ENCODE measurements at places on chromosomes 2 and 18.

- ATAC-seq, result no peak
Observed at GRCh38 chr2:99727199-99727598, 237.4 kb upstream of the REV1 start.

GRCh38 chr2:64737547-64737946, 83.8 kb upstream of the SERTAD2 start:
- ATAC-seq, result no peak

DNA sequence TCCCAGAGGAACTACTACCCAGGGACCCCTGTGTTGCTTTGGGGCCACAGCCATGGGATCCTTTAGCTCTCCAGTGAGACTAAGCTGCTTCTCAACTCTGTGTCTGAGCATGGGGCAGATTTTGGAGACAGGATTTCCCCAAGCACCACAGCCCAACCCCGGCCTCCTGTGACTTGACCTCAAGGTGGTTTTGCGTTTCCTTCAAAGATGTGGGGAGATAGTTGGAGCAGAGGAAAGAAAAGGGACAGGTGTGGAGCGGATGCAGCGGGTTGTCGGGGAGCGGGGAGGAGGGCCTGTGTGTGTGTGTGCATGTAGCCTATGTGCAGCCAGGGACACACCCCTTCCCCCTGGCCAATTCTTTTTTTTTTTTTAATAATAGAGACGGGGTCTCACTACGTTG, 10.2 kb downstream of the ARID5A start:
- ATAC-seq, result no peak

DNA sequence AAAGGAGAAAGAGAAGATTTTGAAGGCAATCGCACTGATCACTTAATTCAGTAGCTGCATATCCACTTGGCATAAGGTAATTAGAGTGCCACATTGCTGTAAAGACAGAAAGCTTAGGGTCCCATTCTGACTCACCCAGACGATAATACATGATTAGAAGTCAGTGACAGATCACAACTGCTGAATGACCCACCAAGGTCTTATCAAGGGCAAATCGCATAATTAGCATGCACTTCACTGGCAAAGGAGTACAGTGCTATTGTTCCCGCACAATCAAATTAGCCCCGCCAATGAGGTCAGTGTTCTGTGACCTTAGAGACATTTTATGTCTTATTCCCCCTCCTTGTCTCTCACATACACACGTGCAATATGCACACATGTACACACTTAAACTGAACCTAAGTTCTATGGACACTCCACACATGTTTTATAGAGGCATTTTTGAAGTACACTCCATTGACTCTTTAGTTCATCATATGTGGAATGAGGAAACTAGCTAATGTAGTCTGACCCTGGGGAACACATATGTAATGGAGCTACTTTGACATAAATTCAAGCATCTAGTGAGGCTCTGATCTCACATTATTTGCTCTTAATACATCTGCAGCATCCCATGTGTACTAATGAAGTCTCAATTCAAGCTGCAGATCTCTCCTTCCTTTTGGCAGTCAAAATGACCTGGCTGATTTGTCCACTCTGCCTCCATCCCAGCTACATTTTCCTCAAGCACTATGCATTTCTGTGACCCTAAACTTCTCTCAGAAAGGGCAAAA, 673.8 kb upstream of the FANCL start:
- no peak for ATAC-seq

DNA sequence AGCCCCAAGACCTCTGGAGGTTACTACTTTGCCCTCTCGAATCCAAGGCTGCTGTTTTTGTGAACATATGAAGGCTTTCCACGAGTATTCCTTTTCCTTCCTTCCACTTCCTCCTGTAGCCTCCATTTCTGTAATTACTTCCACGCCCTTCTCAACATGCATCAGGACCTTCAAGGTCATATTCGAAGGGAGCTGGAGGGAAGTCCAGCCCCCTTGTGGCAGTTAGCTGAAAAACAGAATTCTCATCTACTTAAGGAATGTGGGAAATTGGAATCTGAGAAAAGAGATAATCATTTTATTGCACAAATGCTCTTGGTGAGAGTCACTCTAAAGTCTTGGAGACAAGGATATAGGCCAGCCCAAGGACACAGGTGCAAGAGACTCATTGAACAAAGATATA, 1000.2 kb downstream of the TDRD15 start:
- ATAC-seq, result no peak

DNA sequence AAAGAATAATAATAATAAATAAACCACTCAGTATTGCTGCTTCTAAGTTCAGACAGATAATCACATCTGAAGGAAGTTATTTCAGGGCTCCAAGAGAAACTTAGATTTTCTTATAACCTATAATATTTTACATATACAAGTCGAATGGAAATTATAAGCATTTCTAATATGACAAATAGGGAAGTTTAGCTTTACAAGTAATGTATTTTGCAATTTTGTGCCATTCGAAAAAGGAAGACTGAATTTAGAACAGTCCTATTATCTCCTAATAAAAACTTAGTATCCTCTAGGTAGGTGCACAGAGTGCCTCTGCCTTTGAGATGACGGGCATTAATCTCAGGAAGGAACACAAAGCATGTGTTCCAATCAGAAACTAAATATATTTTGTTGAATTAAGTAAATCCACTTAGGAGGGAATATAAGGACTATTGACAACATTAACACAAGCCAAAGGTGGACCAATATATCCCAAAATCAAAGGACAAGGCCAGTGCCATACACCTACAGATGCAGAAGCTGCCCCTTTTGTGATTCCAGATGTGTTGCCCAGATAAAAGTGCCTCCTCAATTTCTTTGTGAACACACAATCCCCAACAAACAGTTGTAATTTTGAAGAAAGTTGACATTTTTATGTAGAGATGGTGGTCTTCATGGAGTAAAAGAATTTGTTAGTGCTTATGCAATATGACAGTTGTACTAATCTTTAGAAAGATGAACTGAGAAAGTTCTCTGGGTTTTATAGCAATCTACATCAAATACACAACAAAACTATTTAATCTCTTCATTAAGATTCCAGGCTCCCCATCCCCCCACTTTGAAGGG, 36.6 kb downstream of the PTCD3 start:
- no peak for ATAC-seq

DNA sequence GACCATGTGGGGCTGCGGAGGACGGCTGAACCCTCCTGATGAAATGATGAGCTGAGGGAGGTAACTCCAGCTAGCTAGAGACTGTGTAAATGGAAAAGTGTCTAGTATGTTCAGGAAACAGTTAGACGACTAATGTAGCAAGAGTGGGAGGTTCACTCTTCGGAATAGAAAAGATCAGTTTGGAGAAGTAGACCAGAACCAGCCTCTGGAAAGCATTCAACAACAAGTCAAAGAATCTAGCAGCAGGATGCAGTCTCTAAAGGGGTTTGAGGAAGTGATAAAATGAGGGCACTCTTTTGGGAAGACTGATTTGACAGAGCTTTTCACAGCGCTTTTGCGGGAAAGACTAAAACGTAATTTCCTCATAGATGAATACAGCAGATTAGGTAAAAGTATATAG, 79.6 kb downstream of the GAREM1 start:
- no peak for ATAC-seq

GRCh38 chr18:6221602-6222014, 193.1 kb downstream of the L3MBTL4 start:
- no peak for ATAC-seq

DNA sequence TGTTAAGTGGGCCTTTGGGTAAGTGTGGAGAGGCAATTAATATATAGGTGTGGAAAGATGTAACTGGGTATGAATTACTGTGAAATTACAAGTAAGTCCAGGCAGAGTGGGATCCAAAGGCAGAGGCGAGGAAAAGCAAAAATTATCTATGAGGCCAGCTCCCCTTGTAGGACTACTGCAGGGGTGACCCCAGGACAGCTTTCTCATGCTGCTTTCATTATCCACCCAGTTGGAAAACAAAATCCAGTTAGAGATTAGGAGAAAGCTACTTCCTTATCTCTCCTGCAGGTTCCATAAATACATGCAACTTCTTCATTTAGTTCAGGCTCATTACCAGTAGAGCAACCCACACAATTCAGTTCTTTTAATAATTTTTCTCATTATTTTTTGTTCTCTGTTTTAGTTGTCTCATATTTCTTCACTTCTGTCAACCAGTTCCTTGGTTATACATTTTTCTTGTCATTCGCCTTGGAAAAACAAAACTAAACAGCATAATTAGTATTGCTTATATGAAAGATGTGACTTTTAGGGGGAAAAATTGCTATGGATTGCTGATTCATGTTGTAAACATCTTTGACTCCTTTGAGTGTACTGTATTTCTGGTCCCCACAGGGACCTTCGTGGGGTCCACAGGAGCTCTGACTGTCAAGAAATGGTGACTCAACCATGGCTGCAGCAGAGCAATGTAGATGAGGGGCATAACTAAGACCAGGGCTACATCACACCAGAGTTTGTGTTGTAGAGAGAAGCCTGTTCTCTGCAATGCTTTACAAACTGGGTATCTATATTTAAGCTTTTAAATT, 110.4 kb upstream of the PARD3B start:
- ATAC-seq, result no peak

DNA sequence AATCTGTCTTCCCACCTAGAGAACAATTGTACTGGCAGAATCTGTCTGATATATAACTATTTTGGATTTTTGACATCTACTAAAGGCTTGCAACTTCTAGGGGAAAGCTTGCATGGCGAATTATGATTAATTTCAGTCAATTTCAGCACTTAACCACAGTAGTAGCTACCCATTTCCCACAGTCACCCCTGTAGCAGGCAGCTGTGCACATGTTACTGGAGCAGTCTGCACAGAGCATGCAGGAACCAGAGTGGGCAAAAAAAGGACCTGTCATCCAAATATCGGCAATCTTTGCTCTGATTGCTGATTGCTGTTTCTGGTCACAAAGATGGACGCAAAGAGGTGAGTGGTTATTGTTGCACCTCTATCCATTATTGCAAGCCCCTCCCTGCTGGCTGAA, 473.3 kb downstream of the SPAG16 start:
- no peak for ATAC-seq

DNA sequence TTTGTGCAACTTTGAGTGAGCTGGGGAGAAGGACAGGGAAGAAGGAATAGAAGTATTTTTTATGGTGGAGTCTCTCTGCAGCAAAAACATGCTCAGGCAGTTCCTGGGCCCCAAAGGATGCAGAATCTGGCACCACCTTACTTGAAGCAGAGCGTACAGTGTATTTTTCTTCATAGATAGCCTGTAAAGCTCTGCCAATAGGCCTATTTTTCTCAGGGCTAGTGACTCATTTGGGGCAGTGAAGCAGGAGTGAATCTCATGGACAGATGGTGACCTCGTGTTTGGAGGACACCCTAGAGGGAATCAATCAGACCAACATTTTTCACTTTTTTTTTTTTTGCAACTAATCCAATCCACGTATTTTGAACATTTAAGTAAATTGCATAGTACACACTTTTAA, 268.1 kb upstream of the CXCR4 start:
- ATAC-seq, result no peak

GRCh38 chr2:173550143-173550542, 195.5 kb downstream of the CDCA7 start:
- ATAC-seq, result no peak

GRCh38 chr2:240505910-240506309, 51.9 kb downstream of the ANKMY1 start:
- ATAC-seq, result no peak

DNA sequence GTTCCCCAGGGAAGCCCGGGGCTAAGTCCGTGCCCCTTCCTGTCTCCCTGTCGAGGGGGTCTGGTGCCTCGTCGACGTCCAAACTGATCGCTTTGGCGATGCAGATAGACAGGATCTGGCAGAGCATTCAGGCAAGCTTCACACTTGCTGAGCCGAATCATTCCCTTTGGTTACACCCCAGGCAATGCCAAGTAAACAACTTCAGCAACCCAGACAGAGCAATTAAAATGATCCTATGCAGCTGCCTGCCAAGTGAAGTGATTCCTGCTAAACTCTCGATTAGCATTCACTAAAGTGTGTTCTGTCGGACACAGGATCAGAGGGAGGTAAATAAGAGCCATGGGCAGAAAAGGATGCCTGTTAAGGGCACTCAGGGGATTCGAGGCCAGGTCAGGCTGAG, 108.2 kb upstream of the RAB12 start:
- ATAC-seq, result no peak

- ATAC-seq, result no peak
Observed at GRCh38 chr2:236088368-236089057, 79.7 kb downstream of the GBX2 start.

GRCh38 chr2:85468096-85468703, 49.7 kb downstream of the SH2D6 start:
- ATAC-seq, result no peak

GRCh38 chr2:232133078-232133477, 171.6 kb downstream of the DIS3L2 start:
- no peak for ATAC-seq

DNA sequence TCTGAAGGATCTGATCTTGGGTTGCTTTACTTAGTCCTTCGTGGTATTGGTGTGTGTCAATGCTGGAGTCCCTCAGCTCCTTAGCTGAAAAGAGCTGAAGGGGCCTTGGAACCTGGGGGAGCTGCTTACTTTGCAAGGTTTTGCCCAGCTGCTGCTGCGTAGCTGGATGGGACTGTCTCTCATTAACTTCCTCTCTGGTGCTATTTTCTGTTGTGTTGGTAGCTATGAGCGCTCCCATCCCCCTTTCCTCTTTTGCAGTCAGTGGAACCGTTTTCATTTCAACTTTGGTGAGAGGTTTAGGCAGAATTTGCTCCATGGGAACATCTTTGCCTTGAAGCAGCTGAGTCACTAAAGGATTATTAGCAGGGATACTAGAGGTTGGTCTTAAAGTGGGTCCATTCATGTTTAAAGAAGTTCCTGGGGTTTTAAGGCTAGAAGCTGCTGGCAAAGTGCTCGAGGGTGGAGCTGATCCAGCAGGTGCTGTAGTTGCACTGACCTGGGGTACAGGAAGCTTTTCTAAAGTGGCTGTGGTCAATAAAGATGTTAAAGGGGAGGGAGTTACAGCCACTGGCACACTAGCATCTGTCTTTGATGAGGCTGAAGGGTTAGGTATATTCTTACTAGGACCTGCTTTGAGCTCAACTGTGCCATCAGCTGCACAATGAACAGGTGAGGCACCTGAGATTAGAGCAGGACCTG, 69.9 kb upstream of the DTNB start:
- ATAC-seq, result no peak

DNA sequence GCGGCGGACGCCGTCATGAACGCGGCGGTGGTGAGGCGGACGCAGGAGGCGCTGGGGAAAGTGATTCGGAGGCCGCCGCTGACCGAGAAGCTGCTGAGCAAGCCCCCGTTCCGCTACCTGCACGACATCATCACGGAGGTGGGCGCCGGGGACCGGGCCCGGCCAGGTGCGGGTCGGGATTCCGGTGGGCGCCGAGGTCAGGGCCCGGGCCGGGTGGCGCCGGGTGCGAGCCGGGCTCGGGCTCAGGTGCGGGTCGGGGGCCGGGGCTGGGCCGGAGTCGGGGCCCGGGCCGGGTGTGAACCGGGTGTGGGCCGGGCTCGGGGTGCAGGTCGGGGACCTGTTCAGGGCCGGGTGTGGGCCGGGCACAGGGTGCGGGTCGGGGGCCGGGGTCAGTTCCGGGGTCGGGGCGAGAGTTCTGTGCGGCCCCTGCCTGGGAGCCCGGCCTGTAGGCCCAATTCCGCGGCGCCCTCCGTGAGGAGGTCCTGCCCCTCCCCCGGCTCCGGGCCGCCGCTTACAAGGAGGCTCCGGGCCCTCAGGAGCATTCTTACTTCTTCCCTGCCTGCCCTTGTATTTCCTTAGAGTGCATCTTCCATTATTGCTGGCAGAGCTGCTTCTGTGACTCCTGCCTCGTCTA, 447 bp downstream of the TRAF3IP1 start:
- peak; percentile 30 for ATAC-seq

Measured in esophagus mucosa (tissue), 1 donor.